IMR-90 (cell line): ENCODE measurements at places on chromosomes 13 and 19.

- no peak for DNase-seq
Observed at GRCh38 chr13:26095846-26096610, 44.2 kb upstream of the SHISA2 start.

- no peak for DNase-seq
Observed at GRCh38 chr13:46795321-46795720, 1.6 kb downstream of the ESD start.

DNA sequence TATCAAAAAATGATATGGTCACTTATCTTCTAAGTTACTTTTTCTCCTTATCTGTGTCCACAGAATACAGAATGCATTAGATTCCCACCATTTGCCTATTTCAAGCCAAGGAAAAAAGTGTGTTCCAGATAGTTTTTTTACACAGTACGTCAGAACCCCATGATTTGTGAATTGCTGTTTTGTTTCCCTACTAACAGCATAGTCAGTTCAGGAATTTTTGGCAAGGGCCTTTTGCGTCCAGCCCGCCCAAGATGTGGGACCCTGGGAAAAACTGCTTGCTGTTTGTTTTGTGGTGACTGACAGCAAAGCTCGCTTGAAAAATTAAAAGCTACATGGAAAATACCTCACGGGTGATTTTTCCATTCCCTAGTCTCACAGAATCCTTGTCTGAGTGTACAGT, 20.4 kb upstream of the FAM216B start:
- DNase-seq = peak; percentile 70

GRCh38 chr13:26957182-26957581, 196.6 kb upstream of the GPR12 start:
- no peak for DNase-seq

DNA sequence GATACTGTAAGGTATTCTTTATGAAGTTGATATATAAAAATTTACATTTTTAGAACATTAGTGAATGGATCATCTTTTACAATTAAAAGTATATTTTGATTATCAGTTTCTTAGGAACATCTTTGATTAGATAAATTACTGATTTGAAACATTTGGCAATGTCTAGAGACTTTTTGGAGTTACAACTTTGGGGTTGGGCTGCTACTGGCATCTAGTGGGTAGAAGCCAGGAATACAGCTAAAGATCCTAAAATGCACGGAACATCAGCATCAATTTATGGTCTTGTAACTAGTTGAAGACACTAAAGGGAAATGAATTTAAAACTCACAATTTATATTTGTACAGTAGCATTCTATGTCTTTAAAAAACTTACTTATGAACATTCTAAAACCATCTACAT, 19.9 kb downstream of the POMP start:
- no peak for DNase-seq

DNA sequence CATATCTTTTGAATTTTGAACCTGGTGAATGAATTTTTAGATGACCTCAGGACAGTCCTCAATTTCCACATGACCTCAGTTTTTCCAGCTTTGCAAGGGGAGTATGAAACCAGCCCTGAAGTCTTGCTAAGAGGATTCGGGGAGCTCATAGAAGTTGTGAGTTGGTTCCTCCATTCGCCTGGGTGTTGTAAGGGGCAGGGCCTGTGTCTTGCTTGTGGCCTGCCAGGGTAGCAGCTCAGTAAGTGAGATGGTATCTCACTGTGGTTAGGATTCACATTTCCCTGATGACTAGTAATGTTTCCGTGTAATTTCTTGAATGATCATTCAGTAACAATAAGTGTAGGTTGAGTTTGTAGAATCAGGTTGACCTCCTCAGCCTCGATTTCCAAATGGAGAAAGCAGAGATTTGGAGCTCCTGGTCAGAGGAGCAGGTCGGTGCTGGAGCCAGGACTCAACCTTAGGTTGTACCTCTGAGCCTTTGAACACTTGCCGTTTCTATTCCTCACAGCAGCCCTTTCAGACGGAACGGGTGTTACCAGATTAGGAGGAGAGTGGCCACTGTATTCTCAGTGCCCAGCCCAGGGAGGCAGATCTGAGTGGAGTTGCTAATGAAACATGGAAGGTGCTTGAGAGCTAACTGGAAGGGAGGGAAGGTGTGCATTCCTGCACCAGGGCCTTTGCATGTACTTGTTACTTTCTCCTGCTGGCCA, 14.6 kb downstream of the NACC1 start:
- peak; percentile 79 for DNase-seq

- no peak for DNase-seq
Observed at GRCh38 chr19:8123683-8124082, 25.7 kb downstream of the FBN3 start.

GRCh38 chr19:6161271-6161850, 25.9 kb downstream of the ACSBG2 start:
- DNase-seq = no peak

DNA sequence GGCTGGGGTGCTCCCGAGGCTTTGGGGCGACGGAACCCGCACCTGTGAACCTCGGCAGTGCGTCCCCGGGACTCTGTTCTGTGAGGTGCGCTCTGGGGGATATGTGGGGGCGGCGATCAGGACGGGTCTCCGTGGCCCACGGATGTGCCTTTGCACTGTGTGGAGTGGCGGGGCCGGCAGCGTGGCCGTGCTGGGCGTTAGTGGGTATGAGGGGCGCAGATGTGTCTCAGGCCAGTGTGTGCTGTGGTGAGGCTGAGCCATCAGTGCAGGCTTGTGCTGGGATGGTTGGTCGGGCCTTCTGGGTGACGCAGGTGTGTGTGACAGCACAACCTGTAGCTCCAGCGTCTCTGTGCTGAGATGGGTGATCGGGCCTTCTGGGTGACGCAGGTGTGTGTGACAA, 16.9 kb downstream of the ZNF331 start:
- DNase-seq = no peak

DNA sequence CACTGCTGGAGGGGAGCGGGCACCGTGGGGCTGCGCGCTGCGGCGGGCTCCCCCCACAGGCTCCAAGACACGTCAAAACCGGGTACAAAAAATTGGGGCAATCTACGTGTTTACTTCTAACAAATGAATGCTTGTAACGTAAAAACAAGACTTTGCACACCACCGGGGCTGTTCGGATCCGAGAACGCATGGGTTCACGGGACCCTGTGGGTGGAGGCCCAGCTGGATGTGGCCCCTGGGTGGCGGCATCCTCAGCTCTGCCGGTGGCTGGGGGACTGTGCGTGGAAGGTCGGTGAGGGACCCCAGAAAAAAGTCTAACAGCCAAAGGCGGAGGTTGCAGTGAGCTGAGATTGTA, 10.3 kb upstream of the SLC7A10 start:
- DNase-seq = no peak

DNA sequence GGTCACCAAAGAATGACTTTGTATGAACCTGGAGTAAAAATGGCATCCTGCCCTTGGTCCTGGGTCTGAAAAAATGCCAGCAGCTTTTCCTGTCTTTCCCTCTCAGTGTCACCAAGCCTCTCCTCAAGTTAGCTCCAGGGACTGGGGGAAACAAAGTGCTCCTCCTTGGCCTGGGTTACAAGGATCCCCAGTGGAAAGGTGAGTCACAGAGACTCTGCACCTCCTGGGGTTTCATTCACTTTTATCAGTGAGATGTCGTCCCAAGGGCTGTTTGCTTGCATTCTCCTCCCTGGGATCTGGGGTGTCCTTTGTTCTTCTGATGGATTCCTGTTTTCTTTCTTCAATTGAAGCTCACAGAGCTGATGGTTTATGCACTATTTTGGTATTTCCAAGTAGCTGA, 93.2 kb upstream of the CSNK1A1L start:
- no peak for DNase-seq

- no peak for DNase-seq
Observed at GRCh38 chr13:113139577-113139976, 17.0 kb downstream of the F10 start.

DNA sequence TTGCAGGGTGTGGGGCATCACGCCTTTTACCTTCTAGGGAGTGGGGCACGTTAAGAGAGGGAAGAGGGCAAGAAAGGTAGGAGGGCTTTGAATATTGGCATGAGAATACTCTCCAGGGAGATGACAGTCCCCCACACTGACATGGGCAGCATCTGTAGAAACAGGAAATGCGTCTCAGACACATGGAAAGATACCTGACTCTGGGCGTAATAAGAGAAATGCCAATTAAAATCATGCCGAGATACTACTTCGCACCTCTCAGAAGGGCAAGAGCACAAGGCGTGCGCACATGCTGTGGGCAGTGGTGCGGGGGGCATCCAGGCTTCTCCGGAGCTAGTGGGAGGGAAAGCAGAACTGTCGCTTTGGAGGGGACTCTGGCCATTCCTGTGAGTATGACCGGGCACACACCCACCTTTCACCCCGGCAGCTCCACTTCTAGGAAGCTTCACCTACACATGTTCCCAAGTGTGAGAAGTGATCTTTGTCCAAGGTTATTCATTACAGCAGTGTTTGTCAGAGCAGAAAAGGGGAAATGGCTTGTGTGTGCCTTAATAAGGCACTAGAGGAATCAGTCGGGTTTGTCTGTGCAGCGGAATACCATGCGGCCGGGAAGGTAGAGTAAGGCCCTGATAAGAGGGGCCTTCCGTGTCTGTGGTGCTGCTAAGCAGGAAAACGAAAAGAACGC, 99.5 kb downstream of the SIPA1L3 start:
- no peak for DNase-seq

DNA sequence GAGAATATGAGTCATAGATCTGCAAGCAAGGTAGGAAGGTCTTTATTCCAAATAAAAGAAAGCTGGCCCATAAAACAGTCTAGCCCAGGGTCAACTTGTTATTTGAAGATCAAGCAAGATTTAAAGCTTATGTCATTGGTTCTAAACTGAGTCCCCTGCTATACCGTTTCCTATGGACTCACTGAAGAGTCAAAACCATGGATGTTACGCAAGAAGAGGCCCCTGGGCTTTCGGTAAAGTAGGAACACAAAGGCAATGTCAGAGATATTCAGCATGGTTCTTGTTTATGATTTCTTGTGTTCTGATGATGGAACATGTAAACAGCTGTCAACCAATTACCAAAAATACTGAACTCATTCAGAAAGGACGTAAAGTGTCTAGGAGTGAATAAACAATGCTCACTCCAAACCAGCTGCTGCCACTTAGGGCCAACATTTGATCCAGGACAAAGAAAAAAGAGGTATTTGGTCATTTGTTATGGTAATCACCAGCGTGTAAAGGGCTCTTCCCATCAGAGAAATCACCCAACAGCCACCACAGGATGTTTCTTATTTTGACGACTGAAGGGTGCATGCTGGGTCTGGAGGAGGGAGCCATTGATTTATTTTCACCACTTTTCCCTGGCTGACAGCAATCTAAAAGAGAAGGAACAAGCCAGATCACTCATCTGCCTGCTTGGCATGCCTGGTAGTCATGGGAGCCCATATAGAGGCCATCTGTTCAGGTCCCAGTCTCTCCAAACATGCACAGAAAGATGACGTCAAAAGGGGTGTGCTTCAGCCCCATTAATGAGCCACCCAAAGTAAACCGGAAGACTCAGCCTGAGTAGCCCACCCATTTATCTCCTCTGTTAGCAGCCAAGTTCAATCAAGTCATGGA, 68.3 kb downstream of the FGF14 start:
- DNase-seq = no peak
